ENCODE measurements at places on chromosomes 5 and 9.
A peak's percentile ranks its signal among the peaks of the same experiment; 100 is the strongest.

DNA sequence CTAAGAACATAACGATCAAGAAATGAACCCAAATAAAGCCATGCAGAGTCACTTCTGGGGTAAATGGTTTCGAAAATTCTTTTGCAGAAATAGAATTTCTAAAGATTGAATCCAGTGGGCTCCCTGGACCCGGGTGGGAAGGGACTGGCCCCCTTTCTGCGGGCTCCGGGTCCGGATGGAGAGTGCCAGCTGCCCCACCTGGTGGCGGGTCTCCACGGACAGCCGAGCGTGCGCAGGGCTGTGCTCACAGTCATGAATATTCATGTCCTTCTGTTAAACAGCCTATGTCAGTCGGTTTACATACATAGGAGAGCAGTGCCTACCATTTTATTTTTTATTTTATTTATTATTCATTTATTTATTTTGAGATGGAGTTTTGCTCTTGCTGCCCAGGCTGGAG lies 4.7 kb upstream of the PPP1R26 start:
- DNase-seq, result peak; percentile 32

DNA sequence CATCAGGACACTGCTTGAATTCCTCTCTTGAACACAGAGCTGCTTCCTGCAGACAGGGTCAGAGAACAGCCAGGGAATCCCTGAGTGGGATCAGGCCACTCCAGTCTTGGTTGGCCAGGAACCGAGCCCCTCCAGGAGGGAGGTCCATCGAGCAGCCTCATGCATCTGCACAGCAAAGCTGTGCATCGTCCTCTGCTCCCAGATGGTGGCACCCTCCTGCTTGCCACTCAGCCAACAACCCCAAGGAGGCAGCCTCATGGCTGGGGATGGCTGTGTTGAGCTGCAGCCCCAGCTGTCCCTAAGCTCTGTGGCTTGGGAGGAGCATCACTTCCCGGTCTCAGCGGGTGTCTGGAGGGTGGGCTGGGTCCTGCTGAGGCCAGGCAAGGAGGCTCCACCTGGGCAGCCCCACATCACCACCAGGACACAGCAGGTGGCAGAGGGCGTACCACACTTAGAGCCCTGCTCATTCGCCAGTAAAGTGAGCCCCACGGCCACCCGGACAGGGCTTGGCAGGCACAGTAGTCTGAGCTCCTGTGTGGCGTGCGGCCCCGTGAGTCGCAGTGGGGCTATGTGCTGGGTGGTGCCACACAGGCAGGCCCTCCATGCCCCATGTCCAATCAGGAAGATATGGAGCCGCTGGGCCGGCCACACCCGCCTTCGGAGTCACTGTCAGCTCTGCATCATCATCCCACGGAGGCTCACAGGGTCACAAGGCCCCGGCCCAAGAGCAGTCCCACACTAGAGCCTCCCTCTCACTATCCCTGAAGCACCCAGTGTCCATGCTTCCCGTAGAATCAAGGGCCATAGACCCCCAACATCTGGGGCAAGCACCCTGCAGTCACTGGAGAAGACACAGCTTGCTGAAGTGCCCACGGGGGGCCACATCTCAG lies 11.9 kb downstream of the LPCAT1 start:
- DNase-seq, result no peak

- DNase-seq, result no peak
Measured at GRCh38 chr9:4490705-4491625, 697 bp downstream of the SLC1A1 start.

DNA sequence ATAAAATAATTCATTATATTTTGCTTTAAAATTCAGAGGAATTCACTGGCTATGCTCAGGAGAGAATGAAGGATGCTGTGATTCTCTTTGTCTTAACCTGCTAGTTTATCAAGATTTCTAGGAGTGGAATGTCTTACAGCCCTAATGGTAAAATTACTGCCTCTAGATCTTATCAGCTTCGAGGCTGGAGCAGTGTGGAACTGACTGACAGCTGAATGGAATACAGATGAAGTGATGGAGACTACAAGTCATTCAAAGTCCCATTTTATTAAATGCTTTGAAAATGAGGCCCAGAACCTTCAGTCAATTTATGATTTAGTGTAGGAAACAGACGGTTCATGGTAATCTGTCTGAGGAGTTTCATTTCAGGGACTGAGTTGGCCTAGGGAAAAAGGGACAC lies 202.1 kb downstream of the RFX3 start:
- DNase-seq, result no peak

GRCh38 chr5:6713274-6714225 lies at the start of gene TENT4A:
TENT4A (plus strand) TSS chr5:6713432; CDS start chr5:6713984, 552 bp downstream.
- no peak for DNase-seq

DNA sequence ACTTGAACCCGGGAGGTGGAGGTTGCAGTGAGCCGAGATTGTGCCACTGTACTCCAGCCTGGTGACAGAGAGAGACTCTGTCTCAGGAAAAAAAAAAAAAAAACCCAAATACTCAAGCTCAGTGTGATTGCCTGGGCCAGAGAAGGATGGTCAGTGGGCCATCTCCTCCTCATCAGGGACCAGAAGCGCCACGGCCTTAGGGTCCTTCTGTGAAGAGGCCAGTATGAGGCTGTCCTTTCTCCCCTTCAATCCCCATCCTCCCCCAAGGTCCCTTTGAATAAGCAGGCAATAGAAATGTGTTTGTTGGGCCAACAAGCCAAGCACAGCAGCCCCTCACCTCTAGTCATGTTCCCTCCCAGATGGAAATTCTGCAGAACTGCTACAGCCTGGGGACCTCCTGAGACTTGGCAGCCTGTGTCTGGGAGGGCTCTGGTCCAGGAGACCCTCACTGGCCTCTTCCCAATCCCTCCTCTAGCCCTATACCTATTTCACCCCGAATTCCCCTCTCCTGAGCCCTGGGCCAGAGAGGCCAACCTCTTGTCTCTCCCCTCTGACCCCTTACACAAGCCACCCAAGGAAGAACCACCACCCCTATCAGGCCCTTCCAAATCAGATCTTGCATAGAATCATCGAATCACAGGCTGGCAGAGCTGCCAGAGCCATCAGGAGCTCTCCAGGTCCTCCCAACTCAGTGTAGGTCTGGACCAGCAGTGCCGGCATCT lies 1.0 kb downstream of the CSF1R start:
- no peak for DNase-seq

GRCh38 chr9:94480205-94480604 lies 74.7 kb upstream of the PCAT7 start:
- no peak for DNase-seq

- no peak for DNase-seq
Measured at GRCh38 chr5:59279979-59280378, 613.5 kb downstream of the PDE4D start.

DNA sequence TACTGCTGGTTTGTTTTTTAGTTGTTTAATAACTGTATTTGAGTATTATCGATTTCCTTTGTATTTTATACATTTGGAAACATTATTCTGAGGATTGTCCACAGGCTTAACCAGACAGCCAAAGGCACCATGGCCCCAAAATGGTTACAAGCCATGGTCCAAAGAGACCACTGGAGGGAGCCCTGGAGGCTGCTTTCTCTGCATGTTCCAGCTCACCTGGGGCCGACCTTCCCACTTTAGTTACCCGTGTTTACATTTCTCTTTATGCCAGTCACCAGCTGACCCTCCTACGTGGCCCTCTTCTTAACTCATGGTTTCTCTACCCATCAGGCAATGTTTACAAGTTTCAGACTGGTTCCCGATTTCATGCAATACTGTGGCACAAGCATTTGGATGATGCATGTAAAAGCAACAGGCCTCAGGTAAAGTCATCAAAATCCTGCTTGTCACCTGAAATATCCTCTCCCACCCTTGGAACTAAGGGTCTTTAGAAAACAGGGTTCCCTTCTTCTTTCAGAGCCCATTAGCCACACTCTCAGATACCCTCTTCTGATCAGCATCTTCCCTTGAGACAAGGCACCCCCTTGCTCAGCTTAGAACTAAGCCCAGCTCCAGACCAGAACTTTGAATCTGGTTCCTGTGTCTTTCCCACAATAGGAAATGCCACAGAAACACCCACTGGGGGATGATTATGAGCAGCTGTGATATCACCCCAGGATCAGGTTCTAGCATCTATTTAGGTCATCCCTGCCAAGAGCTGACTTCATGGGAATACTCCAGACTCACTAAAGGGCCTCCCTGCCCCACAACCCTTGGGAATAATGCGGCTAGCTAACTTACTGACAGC lies 49.9 kb upstream of the GARNL3 start:
- peak; percentile 80 for DNase-seq

DNA sequence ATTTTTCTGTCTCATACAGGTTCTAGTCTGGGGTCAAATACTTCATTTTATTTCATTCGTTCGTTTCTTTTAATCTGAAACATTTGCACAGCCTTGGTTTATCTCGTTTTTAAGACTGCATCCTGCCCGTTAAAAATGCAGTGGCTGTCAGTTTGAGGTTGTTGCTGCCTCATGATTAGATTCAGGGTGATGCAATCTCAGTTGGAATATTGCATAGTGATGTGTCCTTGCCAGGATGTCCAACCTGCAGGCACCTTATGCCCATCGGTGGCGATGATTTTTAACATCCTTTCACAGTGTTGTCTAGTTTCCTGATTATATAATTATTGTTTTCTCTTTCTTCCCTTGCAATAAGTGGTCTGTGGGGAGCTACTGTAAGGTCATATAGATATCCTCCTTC lies 45.1 kb downstream of the SH3GL2 start:
- no peak for DNase-seq

- no peak for DNase-seq
Measured at GRCh38 chr9:129865668-129866320, 30.5 kb downstream of the USP20 start.

DNA sequence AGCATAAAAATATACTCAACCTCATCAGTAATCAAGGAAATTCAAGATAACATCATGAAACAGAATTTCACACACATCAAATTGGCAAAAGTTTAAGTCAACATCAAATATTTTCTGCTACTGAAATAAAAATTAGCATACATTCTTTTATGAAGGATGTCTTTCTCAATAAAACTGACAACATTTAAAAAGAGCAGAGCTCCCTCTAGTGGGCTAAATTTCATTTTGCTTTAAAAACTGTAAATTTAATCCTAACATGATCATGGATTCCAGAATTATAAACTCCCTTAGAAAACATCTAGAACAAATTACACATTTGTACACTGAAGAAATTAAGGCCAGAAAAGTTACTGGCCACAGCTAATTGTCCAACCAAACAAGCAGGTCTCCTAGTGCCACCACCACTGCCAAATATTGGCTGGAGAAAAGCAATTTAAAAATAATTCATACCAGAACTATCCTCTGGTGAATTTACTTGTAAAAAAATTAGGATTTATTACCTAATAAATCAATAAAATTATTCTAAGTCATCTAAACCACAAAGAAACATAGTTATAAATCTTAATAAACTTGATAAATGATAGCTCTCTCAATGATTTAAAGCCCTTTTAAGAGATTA lies 31.2 kb downstream of the DEPDC1B start:
- DNase-seq, result peak; percentile 4

DNA sequence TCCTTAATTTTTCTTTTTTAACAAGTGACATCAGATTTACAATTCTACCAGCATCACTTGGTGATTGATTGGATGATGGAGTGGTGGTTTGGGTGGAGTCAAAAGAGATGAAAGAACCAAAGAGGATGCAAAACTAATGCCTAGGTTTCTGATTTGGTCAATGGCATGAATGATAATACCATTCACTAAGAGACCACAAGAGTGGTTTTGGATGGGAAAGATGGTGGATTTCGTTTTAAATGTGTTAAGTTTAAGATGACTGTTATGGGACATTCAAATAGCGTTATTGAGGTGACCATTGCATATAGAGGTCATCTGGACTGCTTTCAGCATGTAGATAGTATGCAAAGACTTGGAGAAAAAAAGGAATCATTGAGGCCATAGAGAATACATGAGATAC lies 3.6 kb downstream of the SMC5 start:
- no peak for DNase-seq

GRCh38 chr5:34684281-34684979 lies 28.3 kb downstream of the RAI14 start:
- no peak for DNase-seq

GRCh38 chr9:131610231-131610761 lies 65.0 kb downstream of the PRRT1B start:
- no peak for DNase-seq

GRCh38 chr9:95100071-95100627 lies 217.4 kb downstream of the FANCC start:
- no peak for DNase-seq

- DNase-seq, result no peak
Measured at GRCh38 chr9:115498303-115498702, 380.3 kb upstream of the TNC start.

- no peak for DNase-seq
Measured at GRCh38 chr5:169712428-169712827, 75.4 kb downstream of the DOCK2 start.

DNA sequence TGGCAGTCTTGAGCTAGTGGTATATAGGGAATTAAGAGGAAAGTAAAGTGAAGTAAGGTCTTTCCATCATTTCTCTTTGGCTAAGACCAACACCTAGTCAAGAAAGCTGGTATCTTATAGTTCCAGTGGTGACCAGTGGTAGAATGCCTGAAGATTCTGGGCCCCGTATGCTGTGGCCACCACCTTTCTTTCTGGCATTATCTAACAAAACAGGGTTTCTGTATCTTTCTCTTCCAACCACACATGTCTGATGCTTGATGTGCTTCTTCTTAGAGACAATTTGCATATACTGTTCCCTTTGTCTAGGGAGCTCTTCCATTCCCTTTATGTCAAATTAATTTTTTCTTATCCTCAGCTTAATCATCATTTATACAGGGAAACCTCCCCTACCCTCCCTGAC lies 109.9 kb upstream of the SSBP2 start:
- no peak for DNase-seq

- no peak for DNase-seq
Measured at GRCh38 chr9:124852121-124852828, 985 bp upstream of the WDR38 start.

GRCh38 chr9:125750627-125751011 lies 3.4 kb downstream of the PBX3 start:
- no peak for DNase-seq

DNA sequence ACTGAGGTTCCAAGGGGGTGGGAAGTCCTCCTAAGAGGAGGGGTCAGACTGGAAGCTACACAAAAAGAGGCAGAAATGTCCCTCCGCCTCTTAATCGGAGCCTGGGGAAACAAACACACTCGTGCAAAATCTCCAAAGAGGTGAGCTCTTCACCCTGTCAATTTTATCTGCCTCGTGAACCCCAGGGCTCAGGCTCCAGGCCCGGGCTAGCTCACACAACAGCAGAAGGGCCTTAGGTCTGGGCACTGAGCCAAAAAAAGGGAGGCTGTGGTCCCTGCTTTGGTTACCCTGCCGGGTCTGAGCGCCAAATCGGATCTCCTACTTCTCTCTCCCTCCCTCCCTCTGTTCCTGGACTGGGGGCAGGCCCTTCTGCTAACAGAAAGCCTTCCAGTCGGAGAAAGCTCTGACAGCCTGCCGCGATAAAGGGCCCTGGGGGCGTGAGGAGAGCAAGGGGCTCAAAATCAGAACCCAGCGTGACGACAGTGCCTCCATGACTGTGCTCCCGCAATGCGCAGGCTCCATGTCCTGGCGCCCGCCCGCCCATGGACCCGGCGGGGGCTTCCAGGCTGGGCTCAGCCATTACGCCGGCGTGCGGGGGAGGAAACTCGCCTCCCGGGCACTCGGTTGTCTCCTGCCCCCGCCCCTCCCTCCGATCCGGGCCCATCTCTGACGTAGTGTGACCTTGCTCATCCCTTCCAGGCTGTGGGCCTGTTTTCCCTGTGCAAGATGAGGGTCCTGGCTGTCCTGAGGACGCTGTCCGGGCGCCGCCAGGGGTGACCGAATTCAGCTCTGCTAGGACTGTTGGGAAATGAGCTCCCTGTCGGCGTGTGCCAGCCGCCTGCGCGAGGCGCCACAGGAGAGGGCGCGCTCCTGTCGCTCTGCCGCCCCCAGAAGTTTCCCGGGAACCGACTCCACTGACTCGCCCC lies 865 bp upstream of the SLC22A4 start:
- DNase-seq, result peak; percentile 65
